ENCODE measurements at places on chromosomes 7 and 10.

DNA sequence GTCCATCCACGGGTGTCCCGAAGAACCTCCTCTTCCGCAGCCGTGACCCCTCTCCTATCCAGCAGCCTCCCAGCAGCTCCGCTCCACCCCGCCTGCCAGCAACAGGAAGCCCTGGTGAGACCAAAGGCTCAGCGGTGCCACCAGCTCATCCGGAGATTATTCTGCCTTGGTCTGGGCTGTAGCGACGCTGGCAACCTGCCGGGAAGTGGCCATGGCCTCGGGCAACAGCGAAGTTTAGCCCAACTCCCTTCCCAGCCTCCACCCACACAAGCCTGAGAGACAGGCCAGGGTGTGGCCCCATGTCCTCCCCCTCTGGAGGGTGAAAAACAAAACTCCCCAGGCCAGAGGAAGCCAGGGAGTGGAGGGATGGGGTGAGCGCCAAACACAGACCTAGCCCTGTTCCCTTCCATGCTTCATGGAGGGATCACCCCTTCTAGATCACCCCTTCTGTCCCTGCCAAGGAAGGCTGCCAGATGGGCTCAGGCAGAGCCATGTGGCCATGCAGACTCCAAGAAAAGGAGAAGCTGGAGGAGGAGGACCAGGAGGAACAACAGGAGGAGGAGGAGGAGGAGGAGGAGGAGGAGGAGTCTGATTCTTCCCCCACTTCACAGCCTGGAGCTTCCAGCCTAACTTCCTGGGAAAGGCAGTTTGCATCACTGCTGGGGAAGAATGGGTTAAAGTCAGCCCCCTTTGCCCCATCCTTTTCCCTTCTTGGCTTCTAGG, 918 bp downstream of the CALHM2 start:
- DNase-seq: peak; percentile 51

- DNase-seq: no peak
Measured at GRCh38 chr10:35769795-35770194, 127.7 kb upstream of the FZD8 start.

GRCh38 chr10:110881247-110881646, 9.5 kb downstream of the PDCD4 start:
- no peak for DNase-seq

DNA sequence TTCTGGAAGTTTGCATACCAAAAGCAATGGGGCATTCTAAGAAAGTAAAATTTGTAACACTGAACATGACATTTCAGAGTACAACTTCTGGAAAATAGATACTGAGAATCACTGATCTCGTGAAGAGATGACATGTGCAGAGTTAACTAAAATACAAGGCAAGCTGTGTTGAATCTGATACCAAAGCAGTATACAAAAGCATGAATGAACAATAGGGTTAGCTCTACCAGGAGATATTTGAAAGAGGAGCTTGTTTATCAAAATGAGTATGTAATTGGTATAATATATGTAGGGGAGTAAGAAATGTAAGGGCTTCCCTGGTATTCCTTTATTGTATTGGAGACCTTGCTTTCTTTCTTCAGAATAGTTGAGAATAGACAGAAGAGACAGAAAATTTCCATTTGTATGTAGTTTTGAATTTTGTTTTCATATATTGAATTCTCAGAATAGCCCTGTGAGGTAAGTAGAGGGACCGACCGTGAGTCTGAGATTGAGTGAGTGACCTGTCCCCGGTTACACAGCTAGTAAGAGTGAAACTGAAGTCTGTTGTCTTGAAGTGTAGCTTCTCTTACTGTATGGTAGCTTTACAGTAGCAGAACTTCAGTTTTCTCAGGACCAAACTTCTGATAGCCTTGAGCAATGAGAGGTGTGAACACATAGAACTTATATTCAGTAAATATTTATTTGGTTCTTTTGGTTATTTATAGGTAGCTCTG, 5.0 kb downstream of the HBP1 start:
- no peak for DNase-seq

DNA sequence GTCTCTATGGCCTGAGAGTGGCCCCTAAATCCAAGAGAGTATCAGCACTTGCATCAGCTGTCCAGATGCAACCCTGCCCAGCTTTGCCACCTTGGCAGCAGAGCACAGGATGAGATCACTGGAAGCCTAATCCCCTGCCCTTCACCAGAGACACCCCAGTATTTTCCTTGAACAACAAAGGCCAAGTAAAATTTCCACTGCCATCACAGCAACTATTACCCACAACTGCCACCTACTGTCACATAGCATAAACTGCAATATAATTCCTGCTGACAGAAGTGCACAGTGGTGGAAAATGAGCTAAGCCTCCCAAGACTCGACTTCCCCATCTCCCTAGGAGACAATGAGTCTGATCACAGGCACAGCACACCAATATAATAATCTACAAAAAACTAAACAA, 462.8 kb upstream of the ZWINT start:
- no peak for DNase-seq

DNA sequence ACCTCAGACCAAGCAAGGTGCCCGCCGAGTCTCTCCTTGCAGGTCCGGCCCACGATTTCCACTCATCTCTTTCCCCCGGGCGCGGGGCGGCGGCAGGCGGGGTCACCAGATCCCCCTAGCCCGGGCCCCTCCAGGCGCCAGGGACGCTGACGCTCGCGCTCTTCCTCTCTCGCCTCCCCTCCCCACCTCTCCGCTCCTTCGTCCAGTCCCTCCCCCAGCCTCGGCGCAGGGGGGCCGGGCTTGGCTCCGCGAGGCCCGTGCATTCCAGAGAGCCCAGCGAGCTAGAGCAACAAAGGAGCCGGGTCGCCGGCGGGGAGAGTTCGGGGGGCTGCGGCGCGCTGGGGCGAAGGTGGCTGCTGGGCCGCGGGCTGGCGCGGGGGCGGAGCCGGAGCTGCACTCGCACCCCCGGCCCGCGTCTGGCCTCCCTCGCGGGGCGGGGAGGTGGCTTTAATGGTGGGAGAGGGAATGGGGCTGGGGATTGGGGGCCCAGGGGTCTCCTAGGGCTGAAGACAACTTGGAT, at the start of gene SMO:
TSS of gene SMO (plus strand) at position 262 of the 520 bp plus-strand sequence. CDS start 519 bp downstream, outside the sequence.
- no peak for DNase-seq

DNA sequence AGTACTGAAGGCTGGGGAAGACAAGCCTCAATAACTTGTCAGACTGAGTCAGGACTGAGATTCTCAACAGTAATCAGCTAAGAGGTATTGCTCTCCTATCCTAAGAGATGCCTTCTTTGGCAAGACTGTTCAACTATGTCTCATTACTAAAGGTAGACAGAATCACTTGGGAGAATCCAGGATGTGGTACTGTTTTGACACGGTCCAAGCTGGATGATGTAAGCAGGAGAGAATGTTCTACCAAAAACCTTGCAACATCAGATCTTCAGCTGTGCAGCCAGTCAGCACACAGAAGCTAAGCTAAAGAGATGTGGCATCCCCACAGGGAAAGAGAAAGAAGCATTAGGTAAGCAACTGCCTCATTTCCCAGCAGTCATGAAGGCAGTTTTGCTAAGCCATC, 391.4 kb downstream of the NRG3 start:
- peak; percentile 12 for DNase-seq

DNA sequence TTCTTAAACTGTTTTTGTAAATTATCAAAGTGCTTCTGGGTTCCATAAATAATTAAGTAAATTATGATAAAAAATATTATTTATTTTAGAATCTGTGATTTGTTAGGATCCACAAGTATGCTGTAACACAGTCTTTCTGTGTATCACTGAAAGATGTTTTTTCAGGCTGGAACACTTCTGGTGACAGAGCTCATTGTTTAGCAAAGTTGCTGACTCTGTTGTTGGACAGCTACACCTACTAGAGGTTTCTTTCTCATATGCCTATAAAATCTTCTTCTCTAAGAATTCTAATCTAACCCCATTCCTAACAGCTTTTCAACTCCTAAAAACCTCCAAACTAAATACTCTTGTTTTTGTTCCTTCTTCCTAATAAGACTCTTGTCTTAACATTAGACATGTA, 176.8 kb downstream of the THSD7A start:
- no peak for DNase-seq

DNA sequence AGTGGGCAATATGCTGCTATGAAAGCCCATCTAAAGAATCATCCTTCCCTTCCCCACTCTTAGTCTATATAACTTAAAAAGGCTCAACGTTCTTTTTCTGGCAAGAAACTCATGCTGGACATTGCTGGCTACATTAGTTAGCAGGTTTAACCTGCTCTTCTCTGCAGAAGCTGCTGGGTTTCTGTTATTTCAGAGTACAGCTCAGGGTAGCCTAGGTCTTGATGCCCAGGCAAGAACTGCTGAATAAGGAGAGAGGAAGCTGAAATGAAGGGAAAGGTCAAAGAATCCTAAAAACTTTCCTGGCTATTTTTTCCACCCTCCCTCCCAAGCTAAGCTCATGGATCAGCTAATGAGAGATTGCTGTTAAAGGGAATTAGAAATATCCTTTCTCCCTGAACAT, 79.4 kb downstream of the ANKIB1 start:
- no peak for DNase-seq

DNA sequence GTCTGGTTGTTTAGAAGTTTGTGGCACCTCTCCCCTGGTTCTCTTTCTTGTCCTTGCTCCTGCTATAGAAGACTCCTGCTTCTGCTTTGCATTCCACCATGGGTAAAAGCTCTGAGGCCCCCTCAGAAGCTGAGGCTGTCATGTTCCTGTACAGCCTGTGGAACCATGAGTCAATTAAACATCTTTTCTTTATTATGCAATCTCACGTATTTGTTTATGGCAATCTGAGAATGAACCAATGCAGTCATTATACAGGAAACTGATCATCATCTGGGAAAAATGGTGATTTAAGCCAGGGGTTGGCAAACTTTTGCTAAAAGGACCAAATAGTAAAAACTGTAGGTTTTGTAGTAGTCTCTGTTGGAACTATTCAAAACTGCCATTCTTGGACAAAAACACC, 175.4 kb downstream of the CSTF2T start:
- DNase-seq: no peak

- no peak for DNase-seq
Measured at GRCh38 chr10:34275626-34276130, 539.4 kb downstream of the PARD3 start.

DNA sequence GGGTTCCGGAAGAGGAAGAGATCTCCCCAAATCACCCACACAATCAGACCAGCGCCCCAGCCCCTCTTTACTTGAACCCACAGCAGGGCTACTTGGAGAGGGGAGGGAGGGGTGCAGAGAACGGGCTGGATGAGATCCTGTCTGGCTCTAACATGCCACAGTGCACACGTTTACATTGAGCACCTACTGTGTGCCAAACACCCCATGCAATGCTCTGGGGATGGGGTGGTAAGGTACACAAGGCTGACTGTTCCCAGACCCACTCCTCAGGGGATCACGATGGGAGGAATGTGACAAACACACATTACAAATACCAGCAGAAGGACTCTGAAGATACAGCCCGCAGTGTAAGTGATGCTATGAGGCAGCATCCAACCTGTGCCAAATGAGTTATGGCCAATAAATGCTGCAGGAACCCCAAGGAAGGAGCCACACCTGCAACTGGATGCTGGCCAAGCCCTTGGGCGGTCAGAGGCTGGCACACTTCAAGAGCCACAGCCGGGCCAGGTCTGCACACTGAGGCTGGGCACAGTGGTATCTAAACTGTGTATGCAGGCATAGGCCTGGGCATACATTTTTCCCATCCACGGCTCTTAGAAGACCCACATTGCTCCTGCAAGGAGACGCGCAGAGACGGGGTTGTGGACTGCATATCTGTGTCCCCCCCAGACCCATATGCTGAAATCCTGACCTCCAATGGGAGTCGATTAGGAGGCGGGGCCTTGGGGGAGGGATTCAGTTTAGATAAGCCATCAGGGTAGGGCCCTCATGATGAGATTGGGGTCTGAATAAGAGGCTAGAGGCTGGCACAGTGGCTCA, 6.4 kb downstream of the SPOCK2 start:
- DNase-seq: no peak

- no peak for DNase-seq
Measured at GRCh38 chr10:65342245-65342644, 1583.6 kb upstream of the LRRTM3 start.

DNA sequence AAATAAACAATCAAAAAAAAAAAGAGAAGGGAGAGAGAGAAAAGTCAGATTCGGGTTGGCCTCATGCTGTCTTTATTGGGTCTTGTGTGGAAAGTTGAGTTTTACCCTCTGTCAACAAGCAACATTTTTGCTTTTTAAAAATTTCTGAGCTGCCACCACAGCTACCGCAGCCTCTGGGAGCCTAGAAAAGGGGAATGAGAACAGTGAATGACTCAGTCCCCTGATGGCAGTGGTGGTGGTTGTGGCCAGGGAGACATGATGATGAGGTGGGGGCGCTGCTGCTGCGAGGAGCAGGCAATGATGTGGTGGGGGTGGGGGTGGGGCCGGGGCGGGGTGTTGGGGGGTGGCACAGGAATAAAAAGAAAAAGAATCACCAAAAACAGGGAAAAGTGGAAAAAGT, 20.0 kb upstream of the CREB3L2 start:
- DNase-seq: no peak

DNA sequence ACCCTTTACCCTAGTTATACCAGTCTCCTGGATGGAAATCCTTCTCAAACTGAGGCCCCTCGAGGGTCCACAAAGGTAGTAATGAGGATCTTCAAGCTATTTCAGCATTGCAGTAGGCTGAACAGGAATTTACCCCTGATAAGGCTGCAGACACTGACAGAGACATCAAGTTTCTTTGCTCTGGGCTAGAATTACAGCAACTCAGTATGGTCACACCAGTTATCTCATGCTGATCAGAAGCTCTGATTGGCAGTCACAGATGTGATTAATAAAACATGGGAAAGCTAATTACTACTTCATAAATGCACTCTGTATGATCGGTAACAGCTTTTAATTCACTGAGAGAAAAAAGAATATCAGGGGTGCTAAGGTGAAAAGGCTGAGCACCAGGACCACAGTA, 30.6 kb downstream of the FAM204A start:
- no peak for DNase-seq

DNA sequence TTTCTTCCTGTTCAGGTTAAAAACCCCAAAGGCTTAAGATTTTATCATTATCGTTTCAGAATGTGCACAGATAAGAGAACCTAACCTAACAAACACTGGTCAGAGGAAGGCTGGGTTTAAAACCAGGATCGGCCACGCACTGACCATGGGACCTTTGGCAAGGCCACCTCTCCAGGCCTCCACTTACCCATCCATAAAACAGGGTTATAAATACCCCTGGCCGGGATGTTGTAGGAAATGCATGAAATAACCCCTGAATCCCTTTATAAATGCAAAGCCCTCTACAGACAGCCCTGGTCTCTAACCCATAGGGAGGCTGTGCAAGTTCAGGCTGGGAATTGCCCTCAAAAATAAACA, 418 bp downstream of the DEPP1 start:
- no peak for DNase-seq

GRCh38 chr10:78436706-78437406, 403.2 kb downstream of the RPS24 start:
- no peak for DNase-seq

- peak; percentile 76 for DNase-seq
Measured at GRCh38 chr10:119003572-119004289, 25.8 kb upstream of the NANOS1 start.

DNA sequence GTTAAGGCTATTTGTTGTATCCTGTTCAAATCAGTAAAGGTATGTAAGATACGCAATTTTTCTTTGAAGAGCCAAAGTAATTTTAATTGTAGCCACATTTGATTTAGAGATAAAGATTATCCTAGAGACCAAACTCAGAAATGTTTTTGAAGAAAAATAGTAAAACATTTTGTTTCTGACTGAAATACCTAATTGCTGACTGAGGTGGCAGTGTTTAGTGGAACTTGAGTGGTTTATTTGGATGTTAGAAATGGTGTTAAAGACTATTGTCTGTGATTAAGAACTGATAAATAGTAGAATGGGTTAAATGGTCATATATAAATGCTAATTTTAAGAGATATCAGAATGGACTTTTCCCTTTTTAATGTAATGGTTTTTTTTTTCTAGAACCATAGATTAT, 15.3 kb downstream of the EDRF1 start:
- no peak for DNase-seq

- no peak for DNase-seq
Measured at GRCh38 chr10:122245136-122245535, 26.0 kb upstream of the BTBD16 start.

All from gastrocnemius medialis (tissue), 4 donors.